Hematopoietic multipotent progenitor cell treated with erythropoietin and hydrocortisone succinate and interleukin-3 and kit ligand, for 17 days (in vitro differentiated cells): ENCODE measurements at places on chromosomes 6 and 20.
A peak's percentile ranks its signal among the peaks of the same experiment; 100 is the strongest.

DNA sequence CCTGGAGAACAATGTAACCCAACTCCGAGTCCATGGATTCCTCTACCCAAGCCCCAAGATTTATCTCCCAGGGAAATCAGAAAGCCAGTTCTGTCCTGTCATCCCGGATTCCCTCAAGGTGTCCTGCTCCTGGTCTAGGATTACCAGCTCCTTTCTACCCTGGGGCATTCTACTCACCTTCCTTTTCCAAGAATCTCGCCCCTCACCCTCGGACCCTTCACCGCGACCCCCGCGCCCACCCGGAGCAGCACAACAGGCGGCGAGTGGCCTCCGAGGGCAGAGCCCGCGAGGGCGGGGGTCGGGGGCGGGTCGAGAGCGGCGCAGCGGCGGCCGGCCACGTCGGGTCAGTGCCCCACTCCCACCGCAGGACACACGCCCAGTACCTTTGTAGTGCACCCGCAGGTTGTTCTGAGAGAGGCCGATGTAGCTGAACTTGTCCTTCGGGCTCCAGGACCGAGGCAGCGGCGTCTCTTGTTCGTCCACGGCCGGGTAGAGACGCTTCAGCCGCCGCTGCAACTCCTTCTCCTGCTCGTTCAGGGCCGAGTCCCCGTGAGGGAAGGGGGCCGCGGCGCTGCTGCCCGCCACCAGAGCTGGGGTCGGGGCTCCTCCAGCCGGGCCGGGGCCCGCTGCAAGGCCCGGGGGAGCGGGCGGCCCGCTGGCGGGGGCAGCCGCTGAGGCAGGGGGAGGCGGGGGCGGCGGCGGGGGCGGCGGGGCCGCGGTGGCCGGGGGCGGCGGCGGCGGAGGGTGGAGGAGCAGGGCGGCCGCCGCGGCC is 897 bp downstream of the RANBP9 start:
- peak; percentile 74 for DNase-seq

- DNase-seq, result no peak
These were observed 125.0 kb downstream of the ZMYND8 start for GRCh38 chr20:47231382-47232039.

DNA sequence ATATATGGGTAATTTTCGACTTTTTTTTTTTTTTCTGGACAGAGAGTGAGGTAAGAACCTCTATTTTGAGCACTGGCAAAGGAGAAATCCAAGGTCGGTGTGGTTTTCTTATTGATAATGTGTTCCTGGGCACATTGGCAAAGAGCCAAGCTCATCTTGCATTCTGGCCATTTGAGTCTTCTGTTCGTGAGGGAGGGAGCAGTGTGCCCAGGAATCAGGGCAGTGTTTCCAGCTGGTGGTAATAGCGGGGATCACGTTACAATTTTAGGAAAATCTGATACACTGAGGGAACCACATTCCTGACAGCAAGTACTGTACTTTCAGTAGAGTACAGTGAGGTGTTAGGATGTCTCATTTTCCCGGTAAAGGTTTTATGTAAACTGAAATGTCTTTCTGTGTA is 442.3 kb upstream of the MAP3K7 start:
- DNase-seq, result no peak

GRCh38 chr6:75166773-75167172 is 39.1 kb downstream of the COL12A1 start:
- no peak for DNase-seq

- DNase-seq, result no peak
These were observed 17.5 kb upstream of the ZSCAN9 start for GRCh38 chr6:28207510-28208110.

- no peak for DNase-seq
These were observed 4.5 kb upstream of the SYS1 start for GRCh38 chr20:45358282-45359068.

DNA sequence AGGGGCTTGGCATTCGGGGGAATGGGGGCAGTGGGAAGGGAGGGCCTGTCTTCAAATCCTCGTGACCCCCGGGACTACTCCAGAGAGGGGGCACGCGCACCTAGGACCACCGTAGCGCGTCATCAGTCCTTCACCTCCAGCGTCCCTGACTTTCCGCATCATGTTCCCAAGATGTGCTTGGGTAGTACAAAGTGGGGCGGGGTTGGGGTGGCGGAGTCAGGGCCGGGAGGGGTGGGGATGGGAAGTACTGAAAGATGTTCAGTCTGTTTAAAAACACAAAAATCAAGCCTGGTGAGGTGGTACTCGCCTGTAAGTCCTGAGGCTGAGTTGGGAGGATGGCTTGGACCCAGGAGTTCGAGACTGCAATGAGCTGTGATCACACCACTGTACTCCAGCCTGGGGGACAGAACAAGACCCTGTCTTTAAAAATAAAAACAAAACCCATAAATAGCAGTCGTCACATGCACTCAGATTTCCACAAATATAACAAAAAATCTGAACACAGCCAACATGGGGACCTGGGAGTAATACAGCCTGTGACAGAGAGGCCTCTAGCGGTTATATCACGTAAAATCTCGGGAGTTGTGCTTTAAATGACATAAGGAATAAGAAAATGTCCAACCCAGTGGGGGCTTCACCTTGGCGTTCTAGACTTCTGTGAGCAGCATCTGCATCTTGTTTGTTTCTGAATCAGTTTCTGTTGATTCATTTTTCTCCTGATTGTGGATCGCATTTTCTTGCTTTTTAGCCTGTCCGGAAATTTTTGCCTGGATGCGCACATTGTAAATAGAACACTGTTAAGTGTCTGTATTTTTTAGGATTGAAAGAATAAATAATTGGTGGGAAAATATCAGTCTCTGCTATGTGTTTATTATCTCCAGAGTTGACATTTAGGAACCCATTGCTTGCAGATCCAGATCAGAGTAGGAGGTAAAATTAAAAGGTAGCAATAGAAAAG is 698 bp upstream of the LRP11 start:
- DNase-seq, result peak; percentile 68

DNA sequence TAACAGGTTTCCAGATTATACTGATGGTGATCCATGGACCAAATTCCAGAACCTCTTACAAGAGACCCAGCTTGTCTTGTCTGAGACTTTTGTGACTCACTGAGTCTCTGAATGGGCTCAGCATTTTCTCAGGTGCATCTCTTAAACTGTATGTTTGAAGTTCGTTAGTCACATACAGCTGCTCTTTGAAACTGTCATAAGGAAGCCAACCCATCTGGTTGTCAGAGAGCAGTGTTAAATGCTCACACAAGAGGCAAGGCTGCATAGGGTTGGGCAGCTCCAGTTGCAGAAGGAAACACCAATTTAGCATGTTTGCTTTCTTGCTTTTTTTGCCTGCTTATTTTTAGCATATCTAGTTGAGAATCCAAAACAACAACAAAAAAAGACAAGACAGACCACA is 47.1 kb downstream of the TRIM27 start:
- no peak for DNase-seq

GRCh38 chr6:163311830-163312229 is 102.7 kb upstream of the QKI start:
- no peak for DNase-seq

DNA sequence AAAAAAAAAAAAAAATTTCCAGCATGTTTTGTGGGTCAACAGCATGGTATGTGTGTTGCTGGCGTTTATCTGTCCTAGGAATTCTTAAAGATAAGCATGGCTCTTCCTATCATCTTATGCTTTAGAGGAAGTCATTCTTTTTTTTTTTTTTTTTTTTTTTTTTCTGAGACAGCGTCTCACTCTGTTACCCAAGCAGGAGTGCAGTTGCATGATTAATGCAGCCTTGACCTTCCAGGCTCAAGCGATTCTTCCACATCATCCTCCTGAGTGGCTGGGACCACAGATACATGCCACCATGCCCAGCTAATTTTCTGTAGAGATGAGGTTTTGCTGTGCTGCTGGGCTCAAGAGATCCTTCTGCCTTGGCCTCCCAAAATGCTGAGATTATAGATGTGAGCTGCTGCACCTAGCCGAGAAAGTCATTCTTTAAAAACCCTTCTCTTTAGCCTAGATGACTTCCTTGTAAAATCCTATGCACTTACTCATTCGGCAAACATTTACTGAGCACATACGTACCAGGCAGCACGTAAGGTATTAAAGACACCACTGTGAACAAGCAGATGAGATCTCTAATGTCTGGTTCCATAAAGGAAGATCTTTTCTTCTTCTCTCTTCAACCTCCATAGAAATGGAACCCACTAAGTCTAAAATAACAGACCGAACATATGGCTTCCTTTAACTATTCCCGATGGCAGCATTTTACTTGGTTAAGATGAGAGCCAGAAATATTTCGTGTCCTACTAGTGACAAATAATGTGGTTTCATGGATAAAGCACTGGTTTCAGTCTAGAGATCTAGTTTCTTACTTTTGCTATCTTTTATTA is 122.4 kb downstream of the RIN2 start:
- no peak for DNase-seq

- no peak for DNase-seq
These were observed 30.6 kb upstream of the RIPOR2 start for GRCh38 chr6:24966381-24966780.

DNA sequence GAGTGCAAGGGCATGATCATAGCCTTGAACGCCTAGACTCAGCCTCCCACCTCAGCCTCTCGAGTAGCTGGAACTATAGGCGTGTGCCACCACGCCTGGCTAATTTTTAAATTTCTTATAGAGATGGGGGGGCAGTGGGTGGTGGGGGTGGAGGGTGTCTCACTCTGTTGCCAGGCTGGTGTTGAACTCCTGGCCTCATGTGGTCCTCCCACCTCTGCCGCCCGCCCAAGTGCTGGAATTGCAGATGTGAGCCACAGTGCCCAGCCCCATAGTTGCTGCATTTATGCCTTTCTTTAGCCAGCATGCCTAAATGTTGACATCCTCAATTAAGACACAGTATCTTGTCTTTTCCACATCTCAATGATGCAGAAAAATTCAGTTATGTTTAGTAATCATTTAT is 171.1 kb downstream of the ARID1B start:
- no peak for DNase-seq

DNA sequence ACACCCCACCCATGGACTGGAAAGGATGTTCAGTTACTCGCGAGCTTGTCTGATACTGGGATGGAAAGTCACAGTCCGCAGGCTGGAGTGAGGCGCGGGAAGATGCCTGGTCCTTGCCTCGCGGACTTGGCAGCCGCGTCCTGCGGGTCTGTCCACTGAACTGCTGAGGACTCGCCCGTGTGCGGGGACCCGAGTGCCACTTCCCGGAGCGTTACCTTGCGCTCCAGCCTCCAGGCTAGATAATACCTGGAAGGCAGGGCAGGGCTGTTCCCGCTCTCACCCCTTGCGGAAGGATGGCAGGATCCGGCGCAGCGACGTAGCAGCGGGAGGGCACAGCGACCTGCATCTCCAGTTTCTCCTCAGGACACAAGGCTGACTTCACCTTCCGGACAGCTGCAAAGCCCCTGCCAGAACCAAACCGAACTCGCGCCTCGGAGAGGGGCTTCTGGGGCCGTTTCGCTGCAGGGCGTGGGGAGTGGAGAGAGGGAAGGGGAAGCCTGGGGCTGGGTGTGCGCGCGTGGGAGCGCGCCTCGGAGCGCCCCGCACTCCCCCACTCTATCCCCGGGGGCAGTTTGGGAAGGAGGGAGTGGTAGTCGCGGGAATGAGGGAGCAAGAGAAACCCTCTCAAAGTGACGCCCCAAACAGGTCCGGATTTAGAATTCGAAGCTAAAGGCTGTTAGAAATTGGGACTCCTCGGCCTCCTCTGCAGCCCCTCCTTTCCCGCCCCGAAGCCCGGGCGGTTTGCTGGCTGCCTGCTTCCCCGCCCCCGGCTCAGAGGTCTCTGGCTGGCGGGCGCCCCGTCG is at the start of gene KCNQ5:
KCNQ5 (plus strand) TSS at position 774 of the 803 bp plus-strand sequence.
- DNase-seq, result no peak

DNA sequence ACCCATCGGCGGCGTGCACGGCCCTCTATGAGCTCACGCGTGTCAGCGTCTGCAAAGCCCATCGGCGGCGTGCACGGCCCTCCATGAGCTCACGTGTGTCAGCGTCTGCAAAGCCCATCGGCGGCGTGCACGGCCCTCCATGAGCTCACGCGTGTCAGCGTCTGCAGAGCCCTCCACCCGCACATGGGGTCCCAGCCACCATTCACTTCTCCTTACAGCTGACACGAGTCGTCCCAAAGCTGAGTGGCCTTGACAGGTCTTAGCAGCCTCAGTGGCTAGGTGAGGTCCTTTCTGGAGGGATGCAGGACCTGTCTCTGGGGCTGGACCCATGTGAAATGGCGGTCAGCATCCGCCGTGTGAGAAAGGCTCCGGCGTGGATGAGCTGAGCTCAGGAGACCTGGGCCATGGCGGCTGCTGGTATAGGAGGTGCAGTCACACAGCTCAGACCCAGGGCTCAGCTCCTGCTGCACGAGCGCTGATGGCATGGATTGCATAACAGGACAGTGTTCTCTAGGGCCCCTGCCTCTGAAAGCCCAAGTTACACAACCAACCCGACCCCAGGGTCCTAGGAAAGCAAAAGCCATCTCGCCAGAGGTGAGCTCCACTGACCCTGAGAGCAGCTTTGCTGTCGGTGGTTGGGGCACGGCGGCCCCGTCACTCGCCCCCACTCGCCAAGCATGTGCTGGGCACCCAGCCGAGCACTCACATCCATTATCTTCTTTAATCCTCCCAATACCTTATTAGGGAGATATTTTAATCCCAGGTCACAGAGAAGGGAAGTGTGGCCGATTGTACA is 38.9 kb downstream of the DLL1 start:
- DNase-seq, result no peak

- DNase-seq, result no peak
These were observed 342.8 kb downstream of the FOXA2 start for GRCh38 chr20:22241609-22242008.

GRCh38 chr6:81889377-81890053 is 137.0 kb upstream of the TENT5A start:
- no peak for DNase-seq

GRCh38 chr6:157864185-157864761 is 41.2 kb downstream of the SNX9 start:
- DNase-seq, result no peak

DNA sequence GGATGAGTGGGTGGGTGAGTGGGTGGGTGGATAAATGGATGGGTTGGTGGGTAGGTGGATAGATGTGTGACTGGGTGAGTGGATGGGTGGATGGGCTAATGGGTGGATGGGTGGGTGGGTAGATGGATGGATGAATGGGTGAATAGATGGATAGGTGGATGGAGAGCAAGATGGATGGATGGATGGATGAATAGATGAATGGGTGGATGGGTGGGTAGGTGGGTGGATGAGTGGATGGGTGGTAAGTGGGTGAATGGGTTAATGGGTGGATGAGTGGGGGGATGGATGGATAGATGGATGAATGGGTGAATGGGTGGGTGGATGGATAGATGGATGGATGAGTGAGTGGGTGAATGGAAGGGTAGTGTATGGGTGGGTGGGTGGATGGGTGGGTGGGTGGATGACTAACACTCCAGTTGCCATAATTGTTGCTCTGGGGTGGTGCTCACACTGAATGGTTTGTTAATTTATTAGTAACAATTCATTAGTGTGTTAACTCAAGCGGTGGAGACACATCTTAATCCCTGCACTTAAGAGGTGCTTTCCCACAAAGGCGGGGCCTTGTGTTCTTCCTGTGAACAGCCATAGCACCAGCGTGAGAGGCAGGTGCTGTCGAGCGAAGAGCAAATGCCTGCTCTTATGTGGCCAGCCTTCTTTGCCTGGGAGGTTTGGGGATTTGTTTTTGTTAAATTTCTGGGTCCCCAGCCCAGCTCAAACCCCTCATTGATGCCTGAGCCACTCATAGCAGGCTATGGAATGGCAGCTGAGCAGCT is 4.9 kb upstream of the APCDD1L start:
- no peak for DNase-seq
